ENCODE measurements at places on chromosomes 5 and 9.

DNA sequence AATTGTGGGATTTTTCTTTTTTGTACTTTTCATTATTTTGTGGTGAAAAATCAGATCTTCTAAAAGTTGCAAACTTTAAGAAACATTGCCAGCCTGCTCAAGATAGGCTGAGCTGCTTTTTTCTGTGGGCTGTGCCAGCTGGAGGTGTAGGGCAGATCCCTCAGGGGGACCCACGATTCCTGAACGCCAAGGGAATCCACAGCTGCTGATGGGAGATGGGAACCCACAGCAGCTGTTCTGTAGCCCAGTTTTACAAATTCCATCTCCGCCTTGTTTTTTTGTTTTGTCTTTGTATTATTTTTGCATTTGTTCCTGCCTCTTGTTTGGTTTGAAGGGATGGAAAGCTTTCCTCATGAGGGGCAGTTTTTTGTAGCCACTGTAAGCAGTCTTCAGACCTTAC, 91.0 kb downstream of the WWC1 start:
- DNase-seq = no peak

GRCh38 chr9:4277531-4277991, 22.3 kb downstream of the GLIS3 start:
- DNase-seq = no peak

DNA sequence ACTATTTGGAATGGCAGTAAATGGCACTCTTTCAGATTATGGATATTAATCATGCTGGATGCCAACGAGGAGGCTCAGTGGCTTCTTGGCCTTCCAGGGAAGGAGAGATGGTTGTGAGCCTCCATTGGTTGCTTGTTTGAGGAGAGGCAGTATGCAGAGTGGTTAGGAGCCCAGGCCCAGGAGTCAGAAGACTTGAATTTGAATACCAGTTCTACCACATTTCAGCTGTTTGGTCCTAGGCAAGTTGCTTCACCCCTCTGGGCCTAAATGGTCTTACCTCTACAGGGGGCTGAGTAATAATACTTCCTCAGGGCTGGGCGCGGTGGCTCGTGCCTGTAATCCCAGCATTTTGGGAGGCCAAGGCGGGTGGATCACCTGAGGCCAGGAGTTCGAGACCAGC, 52.5 kb downstream of the COL27A1 start:
- DNase-seq = no peak

DNA sequence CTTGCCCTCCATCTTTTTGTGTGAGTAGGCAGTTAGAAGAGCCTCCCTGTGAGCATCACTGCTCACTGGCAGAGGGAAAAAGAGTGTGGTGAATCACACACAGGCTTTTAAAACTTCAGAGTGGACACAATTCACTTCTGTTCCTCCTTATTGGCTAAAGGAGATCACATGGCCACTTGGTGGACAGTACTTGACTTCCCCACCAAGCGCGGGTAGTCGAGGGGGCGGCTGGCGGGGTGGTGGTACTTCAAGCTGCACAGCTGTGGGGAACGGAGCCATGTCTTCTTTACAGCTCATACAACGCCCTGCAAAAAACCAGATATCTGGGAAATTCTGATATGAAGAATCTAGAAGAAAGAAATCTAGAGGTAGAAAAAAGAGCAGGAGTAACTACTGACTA, 95.4 kb downstream of the PAM start:
- no peak for DNase-seq

All from right lung (tissue), 10 donors.